ENCODE measurements at places on chromosomes 13 and 19. TPM values are rescaled to one million over a fixed set of nuclear protein-coding genes. Genes with fewer than 3 reads are reported as not detected.
A peak's percentile ranks its signal among the peaks of the same experiment; 100 is the strongest.

MAB21L1 gene
- not detected for total RNA-seq

PCP2 gene
- not detected for total RNA-seq

SLITRK6 gene
- total RNA-seq, result 0.45 TPM

PRR22 gene
- 1.0 TPM for total RNA-seq

URAD gene
- not detected for total RNA-seq

FAM216B gene
- not detected for total RNA-seq

DNA sequence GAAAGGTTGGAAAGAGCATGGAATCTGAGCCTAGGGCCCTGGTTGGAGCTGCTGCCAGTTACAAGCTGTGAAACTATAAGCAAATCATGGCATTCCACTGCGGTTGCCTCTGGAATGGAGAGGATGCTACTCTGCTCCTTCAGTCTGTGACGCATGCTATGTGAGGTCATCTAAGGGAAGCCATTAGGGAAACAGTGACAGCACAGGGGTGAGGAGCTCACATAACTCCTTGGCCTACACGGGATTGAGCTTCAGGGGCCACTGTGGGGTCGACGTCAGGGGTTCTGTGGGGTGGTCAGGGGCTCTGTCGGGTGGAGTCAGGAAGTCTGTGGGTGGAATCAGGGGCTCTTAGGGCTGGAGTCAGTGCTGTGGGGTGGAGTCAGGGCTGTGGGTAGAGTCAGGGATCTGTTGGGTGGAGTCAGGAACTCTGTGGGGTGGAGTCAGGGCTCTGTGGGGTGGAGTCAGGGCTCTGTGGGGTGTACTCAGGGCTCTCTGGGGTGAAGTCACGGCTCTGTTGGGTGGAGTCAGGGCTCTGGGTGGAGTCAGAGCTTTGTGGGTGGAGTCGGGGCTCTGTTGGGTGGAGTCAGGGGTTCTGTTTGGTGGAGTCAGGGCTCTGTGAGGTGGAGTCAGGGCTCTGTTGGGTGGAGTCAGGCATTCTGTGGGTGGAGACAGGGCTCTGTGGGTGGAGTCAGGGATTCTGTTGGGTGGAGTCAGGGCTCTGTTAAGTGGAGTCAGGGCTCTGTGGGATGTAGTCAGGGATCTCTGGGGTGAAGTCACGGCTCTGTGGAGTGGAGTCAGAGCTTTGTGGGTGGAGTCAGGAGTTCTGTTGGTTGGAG lies 35.8 kb upstream of the MEDAG start:
- DNase-seq, result peak; percentile 82

DNA sequence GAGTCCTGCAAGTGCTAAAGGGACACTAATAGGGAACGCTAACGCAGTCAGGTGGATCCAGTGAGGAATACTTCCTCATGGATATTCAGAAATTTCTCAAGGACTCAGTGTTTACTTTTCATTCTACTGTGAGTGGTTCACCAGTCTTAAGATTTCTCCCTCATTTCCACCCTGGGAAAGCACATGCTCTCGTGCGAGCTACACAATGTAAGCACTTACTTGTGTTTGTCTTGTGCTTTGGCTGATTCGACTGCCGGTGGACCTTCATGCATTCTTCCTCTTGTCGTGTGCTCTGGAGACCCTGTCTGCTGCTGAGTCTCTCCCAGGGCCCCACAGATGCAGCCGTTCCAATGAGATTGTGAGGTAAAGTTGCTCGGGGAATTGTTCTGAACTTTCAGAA lies 180.1 kb downstream of the NUFIP1 start:
- DNase-seq, result no peak

All from GM23338 (cell line).